Skin of body (tissue), 3 donors: ENCODE measurements at places on chromosomes 12 and 14.

DNA sequence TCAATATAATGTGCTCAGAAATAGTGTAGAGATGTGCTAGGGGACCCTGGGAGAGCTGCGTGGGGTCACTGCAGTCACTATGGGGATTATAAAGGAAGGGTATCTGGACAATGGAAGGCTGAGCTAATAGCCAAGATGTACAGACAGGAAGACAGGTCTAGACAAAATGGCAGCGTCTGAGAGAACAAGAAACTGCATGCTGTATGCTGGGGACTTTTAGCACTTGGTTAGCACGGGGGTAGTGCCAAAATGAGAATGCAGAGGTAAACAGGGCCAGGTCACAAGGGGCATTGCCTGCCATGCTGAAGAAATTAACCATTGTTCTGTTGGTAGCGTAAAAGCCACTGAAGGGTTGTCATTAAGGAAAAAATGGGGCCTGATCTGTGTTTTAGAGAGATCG, 308.2 kb downstream of the EMP1 start:
- no peak for DNase-seq

DNA sequence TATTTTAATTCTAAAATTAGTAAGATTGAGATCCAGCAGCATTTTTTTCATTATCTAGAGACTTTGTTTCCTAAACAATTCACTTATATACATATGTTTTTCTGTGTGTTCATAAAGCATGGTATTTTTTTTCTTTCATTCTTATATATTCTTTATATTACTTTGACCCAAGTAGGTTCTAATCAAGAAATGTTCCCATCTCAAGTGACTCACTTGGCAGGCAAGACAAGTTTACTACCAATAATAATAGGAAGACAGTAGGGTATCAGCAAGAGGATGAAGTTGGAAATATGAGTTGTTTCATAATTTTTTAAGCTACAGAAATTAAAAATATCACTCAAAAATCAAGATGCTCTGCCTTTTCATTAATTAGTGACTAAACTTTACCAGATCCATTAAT, 613.4 kb upstream of the ATP2B1 start:
- DNase-seq, result no peak

- DNase-seq, result no peak
Measured at GRCh38 chr12:54879150-54879549, 24.8 kb downstream of the MUCL1 start.

- peak; percentile 52 for DNase-seq
Measured at GRCh38 chr14:95519699-95520098, 3.2 kb upstream of the SYNE3 start.

DNA sequence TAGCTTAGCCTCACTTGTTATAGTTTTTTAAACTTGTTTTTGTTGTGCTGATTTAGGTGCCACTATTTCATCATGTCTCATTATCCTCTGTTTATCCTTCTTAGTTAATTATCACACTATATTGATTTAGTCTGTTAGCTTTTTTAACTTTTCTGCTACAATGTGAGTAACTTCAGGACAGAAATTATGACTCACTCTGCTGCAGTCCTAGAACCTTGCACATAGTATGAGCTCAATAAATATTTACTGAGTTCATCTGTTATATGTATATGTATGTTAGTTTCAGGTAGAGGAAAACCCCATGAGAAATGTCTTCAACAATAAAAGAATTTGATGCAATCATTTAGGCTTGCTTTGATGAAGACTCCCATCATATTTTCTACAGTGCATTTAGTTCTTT, 224.3 kb upstream of the NAV3 start:
- no peak for DNase-seq

DNA sequence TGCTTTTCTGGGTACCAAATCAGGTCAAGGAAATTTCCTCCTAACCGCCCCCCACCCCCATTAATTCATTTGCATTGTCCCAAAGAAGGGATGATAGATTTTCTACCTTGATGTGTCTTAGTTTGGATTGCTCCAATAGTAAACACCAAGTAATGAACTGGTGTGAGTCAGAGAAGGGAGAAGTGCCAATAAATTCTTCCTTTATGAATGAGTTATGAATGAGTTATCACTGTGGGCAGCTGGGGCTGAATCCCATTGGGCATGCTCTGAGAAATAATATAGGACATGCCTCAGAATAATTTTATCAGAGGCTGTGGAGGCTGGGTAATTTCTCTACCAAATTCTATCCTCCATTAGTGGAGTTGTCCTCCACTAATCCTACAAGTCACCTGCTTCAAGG, 277.9 kb upstream of the FLRT2 start:
- DNase-seq, result no peak

- peak; percentile 75 for DNase-seq
Measured at GRCh38 chr14:34496679-34497513, 34.9 kb upstream of the SPTSSA start.

DNA sequence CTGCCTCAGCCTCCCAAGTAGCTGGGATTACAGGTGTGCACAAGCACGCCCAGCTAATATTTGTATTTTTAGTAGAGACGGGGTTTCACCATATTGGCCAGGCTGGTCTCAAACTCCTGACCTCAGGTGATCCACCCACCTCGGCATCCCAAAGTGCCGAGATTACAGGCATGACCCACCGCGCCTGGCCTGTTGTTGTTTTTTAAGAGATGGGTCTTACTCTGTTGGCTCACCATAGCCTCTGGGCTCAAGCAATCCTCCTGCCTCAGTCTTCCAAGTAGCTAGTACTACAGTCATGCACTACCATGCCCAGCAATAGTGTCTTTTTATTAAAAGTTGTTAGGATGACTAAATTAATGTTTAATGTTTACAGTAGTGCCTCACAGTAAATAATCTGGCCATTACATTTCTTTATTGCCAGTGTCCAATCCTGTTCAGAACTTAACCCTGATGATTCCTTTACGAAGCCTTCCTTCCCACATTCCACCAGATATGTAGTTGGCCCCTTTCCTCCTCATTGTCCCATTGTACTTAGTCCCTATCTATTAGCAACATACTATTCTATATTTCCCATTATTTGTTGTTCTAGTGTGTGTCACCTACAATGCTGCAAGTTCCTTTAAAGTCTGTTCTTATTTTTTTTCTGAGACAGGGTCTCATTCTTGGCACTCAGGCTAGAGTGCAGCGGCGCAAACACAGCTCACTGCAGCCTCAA, 8.8 kb upstream of the SMARCC2 start:
- DNase-seq, result no peak

DNA sequence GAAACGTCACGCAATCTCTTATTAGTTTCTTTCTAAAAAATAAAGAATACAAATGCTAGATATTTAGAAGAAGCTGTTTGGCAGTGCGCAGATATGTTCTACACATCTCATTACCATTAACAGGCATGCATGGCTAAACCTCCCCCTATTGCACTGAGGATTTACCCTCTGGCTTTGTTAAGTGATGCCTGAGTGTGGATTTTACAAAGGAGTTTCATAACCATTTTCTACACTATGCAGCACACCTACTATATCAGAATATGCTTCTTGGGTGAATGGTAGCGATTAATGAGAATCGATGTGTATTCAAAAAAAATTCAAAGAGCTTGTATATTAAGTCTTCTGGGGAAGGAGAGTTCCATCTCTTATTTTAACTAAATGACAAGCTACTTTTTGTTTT, 1.1 kb upstream of the RMST start:
- DNase-seq, result no peak

DNA sequence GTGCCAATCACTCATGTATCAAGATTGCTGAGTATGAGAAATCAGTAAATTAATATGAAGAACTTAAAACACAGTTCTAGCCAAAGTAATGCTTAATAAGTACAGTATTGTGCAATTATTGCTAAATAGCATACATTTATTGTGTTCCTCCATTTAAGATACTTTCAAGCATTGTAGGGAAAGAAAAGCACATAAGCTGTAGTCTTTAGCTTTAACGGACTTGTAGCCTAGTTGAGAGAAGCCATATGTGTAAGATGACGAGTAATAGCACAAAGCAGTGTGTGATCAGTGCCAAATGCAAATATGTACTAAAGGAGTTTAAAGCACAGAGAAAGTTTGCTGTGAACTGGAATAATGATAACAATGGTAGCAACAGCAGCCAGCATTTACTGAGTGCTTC, 38.1 kb downstream of the ETV6 start:
- peak; percentile 44 for DNase-seq

GRCh38 chr14:57038689-57039088, 228.4 kb upstream of the OTX2 start:
- DNase-seq, result no peak

GRCh38 chr14:83163016-83163415, 1629.4 kb upstream of the SEL1L start:
- no peak for DNase-seq
